ENCODE measurements at places on chromosomes 16 and 17. TPM values are rescaled to one million over a fixed set of nuclear protein-coding genes. Genes with fewer than 3 reads are reported as not detected.

DNA sequence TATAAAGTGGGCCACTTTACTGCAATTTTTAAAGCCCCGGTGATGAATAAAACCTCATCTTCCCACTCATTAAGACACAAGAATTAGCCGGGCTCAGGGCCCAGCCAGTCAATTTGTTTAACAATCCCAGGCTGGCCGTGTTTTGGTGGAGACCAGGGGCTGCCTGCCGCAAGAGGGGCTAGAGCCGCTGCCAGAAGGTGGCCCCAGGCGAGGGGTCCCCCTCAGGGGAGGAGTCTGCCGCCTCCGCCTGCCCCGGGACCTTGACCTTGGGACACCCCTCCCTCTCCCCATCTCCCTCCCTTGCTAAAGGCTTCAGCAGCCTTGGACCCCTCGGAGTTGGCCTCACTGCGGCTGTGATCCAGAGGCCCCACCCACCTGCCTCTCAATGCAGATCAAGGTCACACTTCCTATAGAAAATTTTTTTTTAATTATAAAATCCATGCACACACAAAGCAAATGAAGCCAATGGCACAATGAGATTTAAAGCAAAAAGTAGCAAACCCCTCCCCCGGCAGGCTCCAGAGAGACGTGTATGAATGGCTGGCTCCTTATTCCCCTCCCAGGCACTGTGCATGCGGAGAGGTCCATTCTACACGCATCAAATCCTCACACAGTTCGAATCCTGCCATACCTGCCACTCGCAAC, 23.0 kb upstream of the SLC38A10 start:
- no peak overlapping the region for H3K4me3 ChIP-seq
- no peaks in the 10 kb centered on the region for H3K27me3 ChIP-seq
- no peaks in the 10 kb centered on the region for H3K36me3 ChIP-seq
- no peaks in the 10 kb centered on the region for H3K4me1 ChIP-seq
- no peak overlapping the region for H3K27ac ChIP-seq
- no peak for DNase-seq

The TMEM88 gene
- total RNA-seq = 3.8 TPM

DNA sequence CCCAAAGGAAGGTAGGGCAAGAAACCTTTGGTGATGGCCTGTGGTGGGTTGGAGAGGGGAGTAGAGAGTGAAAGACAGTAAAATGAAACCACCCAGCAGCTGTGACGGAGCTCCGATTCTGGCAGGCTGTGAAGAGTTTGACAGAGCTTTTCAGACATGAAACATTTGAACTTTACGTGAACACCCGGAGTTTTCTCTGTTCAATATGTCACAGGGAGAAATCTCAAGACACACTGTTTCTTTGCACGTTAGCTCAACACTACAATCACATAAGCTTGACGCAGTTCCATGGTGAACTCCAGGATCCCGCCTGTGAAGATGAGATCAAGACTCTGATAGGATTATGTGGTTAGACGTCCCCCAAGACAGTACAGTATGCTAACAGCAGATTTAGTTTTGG, 79.6 kb upstream of the CDH11 start:
- H3K27me3 ChIP-seq = no peaks in the 10 kb centered on the region
- H3K4me1 ChIP-seq = no peaks in the 10 kb centered on the region
- no peak overlapping the region for H3K27ac ChIP-seq
- peak; percentile 14 for DNase-seq
- no peak overlapping the region for H3K4me3 ChIP-seq

DNA sequence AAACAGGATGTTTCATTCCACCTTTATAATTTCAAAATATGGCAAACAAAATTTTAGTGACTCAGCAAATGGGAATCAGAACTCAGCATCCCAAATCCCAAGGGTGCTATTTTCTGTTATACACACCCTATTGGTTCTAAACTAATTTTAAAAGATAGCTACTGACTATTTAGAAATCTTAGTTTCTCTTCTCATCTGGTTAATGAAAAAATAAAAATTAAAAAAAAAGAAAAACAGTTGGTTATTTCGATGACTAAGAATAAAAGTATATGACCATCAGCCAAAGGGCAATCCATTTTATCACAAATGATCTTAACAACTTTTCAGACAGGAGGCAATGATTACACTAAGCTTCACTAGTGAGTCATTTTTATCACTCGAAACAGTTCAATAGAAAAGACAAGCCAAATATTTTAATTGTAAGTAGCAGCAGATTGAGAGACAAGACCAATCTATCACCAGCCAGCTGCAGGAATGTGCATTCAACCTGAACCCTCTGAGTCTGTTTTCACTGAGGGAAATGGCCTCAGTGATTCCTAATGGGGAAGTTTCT, 15.2 kb downstream of the PHLPP2 start:
- DNase-seq = no peak
- H3K27ac ChIP-seq = no peak overlapping the region
- H3K27me3 ChIP-seq = no peaks in the 10 kb centered on the region
- no peak overlapping the region for H3K4me3 ChIP-seq

DNA sequence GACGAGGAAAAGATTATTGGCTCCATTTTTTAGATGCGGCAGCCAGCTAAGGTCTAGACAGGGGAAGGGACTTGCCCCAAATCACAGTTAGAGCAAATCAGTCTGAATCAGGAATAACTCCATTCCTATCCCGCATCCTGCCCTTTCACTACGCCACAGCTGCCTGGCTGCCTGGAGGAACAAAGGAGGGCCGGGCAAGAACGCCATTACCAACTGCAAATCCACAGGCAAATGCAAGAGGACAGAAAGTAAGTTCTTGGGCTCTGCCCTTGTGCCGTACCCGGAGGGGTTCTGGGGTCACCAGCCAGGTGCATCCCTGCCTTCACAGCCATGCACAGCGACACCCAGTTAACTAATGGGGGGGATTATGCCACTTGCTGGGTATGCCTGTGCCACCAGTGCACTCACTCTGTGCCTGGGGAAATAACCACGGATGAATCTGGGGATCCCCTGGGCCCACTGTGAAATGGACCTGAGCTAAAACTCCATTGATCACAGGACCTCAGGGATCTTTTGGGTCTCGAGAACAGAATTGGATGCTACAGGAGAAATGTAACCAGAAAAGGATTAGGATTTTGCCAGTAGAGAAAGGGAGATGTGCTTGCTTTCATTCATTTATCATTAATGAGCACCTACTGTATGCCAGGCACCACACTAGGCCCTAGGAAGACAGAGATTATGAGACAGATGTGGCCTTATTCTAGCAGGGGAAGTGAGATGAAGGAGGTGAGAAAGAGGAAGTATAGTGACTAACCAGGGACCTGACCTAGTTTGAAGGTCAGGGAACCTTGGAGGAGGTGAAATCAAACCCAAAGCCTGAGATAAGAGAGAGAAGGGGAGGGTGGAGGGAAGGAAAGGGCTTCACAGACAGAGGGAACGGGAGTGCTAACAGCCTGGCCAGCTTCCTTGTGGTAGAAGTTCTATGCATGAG, 17.7 kb downstream of the BCL7C start:
- H3K4me1 ChIP-seq = peaks cover 44% of the 10 kb centered on the region
- H3K4me3 ChIP-seq = peak overlapping the region; percentile 91
- peak; percentile 62 for DNase-seq
- peak overlapping the region; percentile 97 for H3K27ac ChIP-seq
- H3K36me3 ChIP-seq = peaks cover 29% of the 10 kb centered on the region

- no peaks in the 10 kb centered on the region for H3K27me3 ChIP-seq
- H3K27ac ChIP-seq = peak overlapping the region; percentile 38
- no peak overlapping the region for H3K4me3 ChIP-seq
- H3K4me1 ChIP-seq = peaks cover 40% of the 10 kb centered on the region
- H3K36me3 ChIP-seq = peaks cover 18% of the 10 kb centered on the region
Measured at GRCh38 chr17:81120149-81120484, 45.2 kb upstream of the PVALEF start.

DNA sequence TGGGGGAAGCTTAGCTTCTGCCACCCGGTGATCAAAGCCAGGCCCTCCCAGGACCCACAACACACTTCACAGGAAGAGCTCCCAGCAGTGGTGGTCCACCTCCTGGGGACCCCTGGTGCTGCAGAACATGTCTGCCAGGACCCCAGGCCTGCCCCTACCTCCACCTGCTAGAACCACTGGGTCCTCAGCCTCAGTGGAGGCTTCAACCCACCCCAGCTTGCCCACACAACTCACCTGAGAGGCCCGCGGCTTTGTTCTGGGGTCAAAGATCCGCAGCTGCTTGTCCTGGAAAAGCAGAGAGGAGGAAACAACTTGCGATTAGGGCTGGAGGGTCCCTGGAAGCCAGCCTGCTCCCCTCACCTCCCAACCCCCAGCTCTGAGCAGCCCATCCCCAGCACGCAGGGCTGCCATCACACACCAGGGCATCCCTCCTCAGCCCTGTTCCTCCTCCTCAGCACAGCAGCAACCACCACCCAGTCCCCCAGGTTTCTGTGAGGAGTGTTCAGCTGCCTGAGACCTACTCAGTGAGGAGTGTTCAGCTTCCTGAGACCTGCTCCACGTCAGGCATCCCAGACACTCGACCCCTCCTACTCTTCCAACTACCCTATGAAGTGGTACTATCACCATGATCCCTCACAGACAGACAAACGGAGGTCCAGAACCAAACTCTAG, 21.2 kb downstream of the CORO7 start:
- H3K36me3 ChIP-seq = peaks cover 39% of the 10 kb centered on the region
- H3K4me3 ChIP-seq = no peak overlapping the region
- no peak for DNase-seq
- H3K27me3 ChIP-seq = no peaks in the 10 kb centered on the region

DNA sequence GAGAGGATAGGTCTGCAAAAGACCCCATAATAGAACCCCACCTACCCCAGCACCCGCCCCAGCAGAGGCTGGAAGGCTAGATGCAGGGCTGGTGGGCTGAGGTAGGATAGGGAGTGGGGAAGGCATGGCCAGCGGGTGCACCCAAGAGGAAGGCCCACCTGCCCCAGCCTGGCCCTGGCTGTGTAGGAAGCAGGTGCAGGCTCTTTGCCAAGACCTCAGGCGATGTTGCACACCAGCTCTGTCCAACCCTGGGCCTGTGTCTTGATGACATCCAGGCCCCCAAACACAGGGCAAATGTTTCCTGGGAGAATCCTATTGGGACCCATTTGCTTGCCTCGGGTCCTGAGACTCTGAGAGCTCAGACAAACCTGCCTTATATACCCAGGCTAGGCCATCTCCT, 12.2 kb downstream of the UNC119 start:
- no peak for DNase-seq
- no peaks in the 10 kb centered on the region for H3K27me3 ChIP-seq
- H3K27ac ChIP-seq = no peak overlapping the region
- no peaks in the 10 kb centered on the region for H3K36me3 ChIP-seq
- H3K4me1 ChIP-seq = peaks cover 3% of the 10 kb centered on the region
- H3K4me3 ChIP-seq = no peak overlapping the region

The VMO1 gene
- total RNA-seq = not detected

DNA sequence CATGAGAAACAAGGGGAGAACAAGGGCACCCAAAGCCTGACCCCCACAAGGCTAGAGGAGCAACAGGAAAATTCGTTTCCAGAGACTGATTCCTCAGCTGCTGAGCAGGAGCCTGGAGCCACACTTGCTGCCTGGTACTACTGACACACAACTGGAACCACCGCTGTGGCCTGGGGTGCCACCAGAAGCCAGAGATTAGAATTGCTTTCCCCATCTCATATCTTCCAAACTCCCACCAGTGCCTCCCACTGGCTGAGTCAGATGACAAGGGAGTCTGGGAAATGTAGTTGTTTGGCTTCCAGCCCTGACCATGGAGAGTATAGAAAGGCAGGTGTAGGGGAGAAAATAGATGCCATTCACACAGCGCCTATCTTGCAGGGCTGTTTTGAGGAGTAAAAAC, 4.1 kb upstream of the TMEM11 start:
- no peak overlapping the region for H3K4me3 ChIP-seq
- H3K36me3 ChIP-seq = peaks cover 25% of the 10 kb centered on the region
- no peak overlapping the region for H3K27ac ChIP-seq
- no peaks in the 10 kb centered on the region for H3K27me3 ChIP-seq

DNA sequence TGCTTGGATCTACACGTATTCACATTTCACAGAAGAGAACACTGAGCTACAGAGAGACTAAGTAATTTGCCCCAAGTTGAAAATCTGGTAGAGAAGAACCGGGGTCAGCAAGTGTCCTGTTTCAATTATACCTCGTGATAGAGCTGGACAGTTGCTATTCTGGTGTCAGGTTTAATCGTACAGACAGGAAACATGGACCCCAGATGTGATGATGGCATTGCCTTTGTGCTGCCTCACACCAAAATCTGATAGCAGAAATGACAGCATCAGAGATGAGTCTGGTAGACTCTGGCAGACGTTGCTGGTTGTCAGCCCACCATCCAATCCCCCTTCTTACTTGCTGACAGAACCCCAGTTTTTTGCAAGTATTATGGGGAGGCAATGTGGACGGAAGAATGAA, 112.1 kb upstream of the FOXF1 start:
- no peaks in the 10 kb centered on the region for H3K36me3 ChIP-seq
- no peak overlapping the region for H3K4me3 ChIP-seq
- DNase-seq = no peak

The ABCA9 gene
- total RNA-seq = 38.5 TPM

- H3K27me3 ChIP-seq = peaks cover 90% of the 10 kb centered on the region
- no peak overlapping the region for H3K4me3 ChIP-seq
- H3K27ac ChIP-seq = no peak overlapping the region
- DNase-seq = no peak
- H3K36me3 ChIP-seq = no peaks in the 10 kb centered on the region
Measured at GRCh38 chr17:79205688-79206205, 131.1 kb downstream of the ENGASE start.

GRCh38 chr16:85250609-85251223, 138.4 kb upstream of the CIBAR2 start:
- no peaks in the 10 kb centered on the region for H3K36me3 ChIP-seq
- no peaks in the 10 kb centered on the region for H3K4me1 ChIP-seq
- DNase-seq = no peak
- H3K27me3 ChIP-seq = no peaks in the 10 kb centered on the region
- H3K4me3 ChIP-seq = no peak overlapping the region

DNA sequence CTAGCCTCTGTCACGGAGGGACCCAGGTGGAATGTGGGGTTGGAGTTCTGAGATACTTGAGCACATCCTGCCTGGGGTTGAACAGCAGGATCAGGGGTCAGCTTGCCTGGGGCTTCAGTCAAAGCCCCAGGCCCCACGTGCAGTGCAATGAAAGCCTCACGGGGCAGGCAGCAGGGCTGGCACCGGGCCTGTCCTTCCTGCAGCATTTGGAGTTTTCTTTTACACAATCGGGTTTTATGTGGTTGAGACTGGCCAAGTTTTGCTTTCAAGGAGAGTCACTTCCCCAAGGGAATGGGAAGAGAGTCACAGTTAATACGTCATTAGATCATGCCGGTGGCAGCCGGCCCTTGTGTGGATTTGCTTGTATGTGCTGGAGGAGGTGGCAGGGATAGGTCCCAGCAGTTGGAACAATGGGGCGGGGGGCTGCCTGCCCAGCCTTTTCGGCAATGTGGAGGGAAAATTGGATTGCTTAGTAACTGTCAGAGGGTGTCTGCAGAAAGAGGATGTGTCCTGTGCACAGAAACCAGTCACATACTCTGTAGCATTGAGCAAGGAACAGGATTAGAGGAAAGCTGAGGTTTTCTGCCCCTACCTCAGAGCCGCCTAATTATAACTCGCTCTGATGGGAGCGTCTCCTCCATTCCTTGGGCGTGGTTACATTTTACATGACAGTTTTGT, 4.5 kb downstream of the RMI2 start:
- H3K27ac ChIP-seq = peak overlapping the region; percentile 62
- H3K4me1 ChIP-seq = peaks cover 40% of the 10 kb centered on the region
- no peaks in the 10 kb centered on the region for H3K36me3 ChIP-seq
- H3K4me3 ChIP-seq = no peak overlapping the region
- no peaks in the 10 kb centered on the region for H3K27me3 ChIP-seq
- peak; percentile 63 for DNase-seq
